CD4-positive, alpha-beta T cell treated with Interleukin-1 beta for 1 hour (primary cell): ENCODE measurements at places on chromosomes 4 and X.
A peak's percentile ranks its signal among the peaks of the same experiment; 100 is the strongest.

- DNase-seq = no peak
These were observed 362.9 kb downstream of the SH3BGRL start for GRCh38 chrX:81564851-81565250.

DNA sequence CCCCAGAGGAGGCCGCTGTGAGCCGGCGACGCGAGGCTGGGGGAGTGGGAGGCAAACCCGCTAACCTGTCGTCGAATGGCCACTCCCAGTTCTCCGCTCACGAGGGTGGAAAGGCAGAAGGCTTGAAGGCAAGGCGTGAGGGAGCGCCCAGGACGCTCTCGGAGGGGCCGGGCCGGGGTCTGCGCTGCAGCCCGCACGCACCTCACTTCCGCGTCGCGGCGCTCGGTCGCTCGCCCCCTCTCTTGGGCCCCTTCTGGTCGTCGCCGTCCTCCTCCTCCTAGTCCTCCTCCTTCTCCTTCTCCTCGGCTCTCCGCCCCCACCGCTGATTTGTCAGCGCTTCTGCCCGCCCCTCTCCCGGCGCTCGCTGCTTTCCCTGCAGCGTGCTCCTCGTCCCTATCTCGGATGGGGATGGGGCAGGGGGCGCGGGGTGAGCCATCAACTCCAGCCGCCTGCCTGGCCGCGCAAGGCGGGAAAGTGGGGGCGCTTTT is at the start of gene SNCA:
SNCA (minus strand) TSS at position 265 of the 488 bp plus-strand sequence. CDS start 1,494 bp downstream, outside the sequence.
- peak; percentile 16 for DNase-seq

- no peak for DNase-seq
These were observed 29.1 kb downstream of the MAGED1 start for GRCh38 chrX:51922561-51922960.

DNA sequence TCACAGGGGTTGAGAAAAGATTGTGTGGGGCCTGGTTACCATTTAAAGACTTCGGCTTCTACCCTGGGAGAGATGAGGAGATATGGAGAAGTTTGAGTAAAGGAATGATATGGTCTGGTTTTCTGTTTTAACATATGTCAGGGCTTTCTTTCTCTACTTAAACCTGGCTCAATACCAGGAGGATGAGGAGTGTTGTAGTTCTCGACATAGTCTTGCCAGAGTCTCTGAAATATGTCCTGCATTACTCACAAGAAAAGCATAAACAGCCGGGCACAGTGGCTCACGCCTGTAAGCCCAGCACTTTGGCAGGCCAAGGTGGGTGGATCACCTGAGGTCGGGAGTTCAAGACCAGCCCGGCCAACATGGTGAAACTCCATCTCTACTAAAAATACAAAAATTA is 16.4 kb upstream of the ACE2 start:
- DNase-seq = no peak

DNA sequence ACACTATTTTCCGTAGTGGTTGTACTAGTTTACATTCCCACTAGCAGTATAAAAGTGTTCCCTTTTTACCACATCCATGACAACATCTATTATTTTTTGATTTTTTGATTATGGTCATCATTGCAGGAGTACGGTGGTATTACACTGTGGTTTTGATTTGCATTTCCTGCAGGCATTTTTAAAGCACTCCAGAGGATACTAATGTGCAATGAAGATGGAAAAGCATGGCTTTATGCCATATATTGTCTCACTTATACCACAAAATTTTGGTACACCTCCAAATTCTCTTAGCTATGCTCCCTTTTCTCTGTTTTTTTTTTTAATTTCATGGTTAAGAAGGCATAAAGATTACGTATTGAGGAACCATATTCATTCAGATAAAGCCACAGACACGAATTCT is 35.1 kb upstream of the NPY2R start:
- DNase-seq = no peak

DNA sequence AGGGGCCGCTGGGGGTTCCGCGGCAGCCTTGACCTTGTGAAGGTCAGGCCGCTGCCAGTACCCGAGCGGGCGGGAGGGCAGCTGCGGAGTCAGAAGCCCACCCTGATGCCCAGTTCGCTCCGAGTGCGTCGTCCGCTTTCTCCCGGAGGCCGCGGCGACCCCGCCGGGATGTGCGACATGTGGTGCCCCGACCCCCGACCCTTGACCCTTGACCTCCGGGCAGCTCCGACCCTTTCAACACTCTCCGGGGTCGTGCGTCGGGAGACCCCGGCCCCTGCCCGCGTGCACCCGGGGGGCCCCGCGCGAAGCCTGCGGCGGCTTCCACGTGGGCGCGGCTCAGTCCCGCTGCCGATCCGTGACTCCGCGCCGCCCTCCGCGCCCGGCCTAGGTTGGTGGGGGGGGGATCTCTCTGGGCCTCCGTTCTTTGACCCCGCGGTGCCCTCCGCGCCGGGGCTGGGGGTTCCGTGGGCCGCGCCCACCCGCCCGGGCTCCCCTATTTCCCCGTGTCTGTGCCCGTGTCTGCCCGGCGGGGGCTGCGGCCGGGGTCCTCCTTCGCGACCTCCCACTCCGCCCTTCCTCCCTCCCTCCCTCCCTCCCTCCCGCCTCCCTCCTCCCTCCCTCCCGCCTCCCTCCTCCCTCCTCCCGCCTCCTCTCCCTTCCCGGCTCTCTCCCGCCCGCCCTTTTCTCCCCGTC is 609 bp upstream of the SLC25A6 start:
- no peak for DNase-seq

DNA sequence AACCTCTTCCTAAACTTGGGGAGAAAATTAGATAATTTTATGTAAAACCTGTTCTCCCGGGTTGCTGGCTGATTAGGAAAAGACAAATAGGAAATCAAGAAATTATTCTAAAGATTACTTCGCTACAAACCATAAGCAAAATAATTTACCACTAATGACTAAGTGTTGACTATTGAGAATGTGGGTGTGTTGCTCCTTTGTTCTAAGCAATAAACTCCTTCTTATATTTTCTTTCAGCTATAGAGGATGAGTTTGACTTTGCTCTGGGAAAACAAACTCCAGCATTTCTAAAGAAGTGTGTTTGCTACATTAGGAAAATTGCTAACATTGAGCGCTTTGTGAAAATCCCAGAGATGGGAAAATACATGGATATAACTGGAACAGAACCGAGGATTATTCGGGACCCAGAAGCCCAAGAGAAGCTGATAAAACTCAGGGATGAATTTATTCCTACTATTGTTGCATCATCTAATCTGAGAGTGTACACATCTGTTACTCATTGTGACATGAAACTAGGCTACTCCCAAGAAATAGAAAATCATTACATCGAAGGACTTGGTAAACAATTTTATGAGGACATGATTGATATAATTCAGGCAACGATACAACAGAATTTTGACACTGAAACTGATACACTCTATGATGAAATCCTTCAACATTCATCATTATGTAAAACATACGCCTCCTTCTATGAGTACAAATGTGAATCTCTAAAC is 194.2 kb downstream of the NWD2 start:
- DNase-seq = no peak

GRCh38 chr4:81906905-81907304 is 435.2 kb upstream of the RASGEF1B start:
- no peak for DNase-seq

DNA sequence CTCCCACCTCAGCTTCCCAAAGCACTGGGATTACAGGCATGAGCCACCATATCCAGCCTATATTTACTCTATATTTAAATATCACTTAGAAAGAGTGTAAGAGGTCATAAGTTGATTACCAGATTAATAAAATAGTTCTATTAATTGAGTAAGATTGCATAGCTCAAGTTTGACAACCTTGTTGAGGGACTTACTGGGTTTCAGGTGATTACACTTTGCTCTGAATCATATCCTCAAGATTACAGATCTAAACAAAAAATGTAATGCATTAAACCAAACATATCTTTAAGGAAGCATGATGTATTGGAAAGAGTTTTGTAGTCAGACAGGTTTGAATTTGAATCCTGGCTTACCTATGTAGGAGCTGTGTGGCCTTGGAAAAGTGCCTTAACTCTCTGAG is 47.9 kb upstream of the IL13RA2 start:
- DNase-seq = no peak

DNA sequence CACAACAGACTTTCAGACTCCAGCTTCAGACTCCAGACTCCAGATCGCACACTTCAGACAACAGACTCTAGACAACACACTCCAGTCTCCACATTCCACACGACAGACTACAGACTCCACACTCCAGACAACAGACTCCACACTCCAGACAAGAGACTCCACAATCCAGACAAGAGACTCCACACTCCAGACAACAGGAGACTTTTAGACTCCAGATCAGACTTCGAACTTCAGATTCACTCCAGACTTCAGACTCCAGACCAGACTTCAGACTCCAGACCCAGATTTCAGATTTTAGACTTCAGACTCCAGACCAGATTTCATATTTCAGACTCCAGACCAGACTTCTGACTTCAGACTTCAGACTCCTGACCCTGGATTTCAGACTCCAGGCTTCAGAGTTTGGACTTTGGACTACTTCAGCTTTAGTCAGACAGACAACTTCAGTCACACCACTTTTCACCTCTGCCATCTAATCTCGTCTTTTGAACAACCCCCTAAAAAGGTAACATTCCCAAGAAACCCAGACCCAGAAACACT is 29.0 kb upstream of the TLR2 start:
- DNase-seq = no peak

GRCh38 chr4:164874789-164875188 is 2.2 kb upstream of the APELA start:
- no peak for DNase-seq

- DNase-seq = no peak
These were observed at the start of gene MXRA5 for GRCh38 chrX:3346501-3347259. TSS of gene MXRA5 (minus strand) at chrX:3346652. CDS start at chrX:3343833, 2,819 bp downstream.

- peak; percentile 13 for DNase-seq
These were observed 273.0 kb downstream of the ARHGAP24 start for GRCh38 chr4:85747882-85748491.

GRCh38 chr4:76011700-76012387 is 4.5 kb upstream of the CXCL9 start:
- DNase-seq = no peak

GRCh38 chr4:165828928-165829327 is 44.1 kb upstream of the TLL1 start:
- DNase-seq = no peak

GRCh38 chrX:133297284-133297683 is 79.1 kb upstream of the TFDP3 start:
- no peak for DNase-seq

GRCh38 chr4:101081695-101082369 is 265.5 kb downstream of the PPP3CA start:
- DNase-seq = no peak

- DNase-seq = no peak
These were observed 586 bp downstream of the BCAP31 start for GRCh38 chrX:153723351-153724251.

GRCh38 chr4:75644095-75644494 is 13.8 kb upstream of the CDKL2 start:
- DNase-seq = no peak

- DNase-seq = no peak
These were observed 104.9 kb upstream of the PRPS2 start for GRCh38 chrX:12686331-12686730.

- DNase-seq = no peak
These were observed 12.9 kb upstream of the ADH4 start for GRCh38 chr4:99156992-99157391.

DNA sequence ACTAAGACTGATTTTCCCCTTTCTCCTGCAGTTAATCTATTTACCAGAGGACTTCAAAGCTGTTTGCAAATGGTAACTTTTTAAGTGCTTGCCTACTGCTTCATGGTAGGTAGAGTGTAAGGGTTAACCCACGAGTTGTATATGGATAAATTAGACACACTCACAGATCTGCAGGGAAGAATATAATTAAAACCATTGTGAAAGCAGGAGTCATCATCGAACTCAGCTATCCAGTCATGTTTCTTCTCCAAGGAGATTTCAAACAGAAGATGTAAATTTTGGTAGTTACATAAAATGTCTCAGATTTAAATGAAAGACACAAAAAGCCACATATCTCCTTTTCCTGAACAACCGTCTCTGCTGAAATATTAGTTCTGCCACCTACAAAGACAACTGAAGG is 549 bp upstream of the XG start:
- no peak for DNase-seq

- no peak for DNase-seq
These were observed 174.8 kb upstream of the KLF3 start for GRCh38 chr4:38489011-38489861.

GRCh38 chr4:2442175-2442993 is 23.6 kb downstream of the CFAP99 start:
- no peak for DNase-seq

- no peak for DNase-seq
These were observed 30.2 kb downstream of the TENM3 start for GRCh38 chr4:182273191-182273935.

DNA sequence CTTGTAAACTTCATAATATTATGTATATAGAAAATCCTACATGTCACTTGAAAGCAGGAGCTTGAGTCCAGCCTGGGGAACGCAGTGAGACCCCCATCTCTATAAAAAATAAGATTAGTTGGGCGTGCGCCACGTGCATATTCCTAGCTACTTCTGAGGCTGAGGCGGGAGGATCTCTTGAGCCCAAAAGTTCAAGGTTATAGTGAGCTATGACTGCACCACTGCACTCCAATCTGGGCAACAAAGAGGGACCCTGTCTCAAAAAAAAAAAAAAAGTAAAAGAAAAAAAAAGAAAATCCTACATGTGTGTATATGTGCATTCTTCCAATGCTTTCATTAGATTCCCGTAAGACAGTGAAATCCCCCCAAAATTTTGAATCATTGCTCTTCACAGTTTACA is 1.7 kb downstream of the SEC31A start:
- DNase-seq = no peak

GRCh38 chrX:134625315-134625718 is 33.0 kb downstream of the PLAC1 start:
- no peak for DNase-seq

GRCh38 chrX:69133921-69134542 is 31.2 kb downstream of the PJA1 start:
- no peak for DNase-seq

DNA sequence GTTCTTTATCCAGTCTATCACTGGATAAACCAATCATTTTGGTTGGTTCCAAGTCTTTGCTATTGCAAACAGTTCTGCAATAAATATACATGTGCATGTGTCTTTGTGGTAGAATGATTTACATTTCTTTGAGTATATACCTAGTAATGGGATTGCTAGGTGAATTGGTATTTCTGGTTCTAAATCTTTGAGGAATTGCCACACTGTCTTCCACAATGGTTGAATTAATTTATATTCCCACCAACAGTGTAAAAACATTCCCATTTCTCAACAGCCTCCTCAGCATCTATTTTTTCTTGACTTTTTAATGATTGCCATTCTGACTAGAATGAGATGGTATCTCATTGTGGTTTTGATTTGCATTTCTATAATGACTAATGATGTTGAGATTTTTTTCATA is 791.7 kb upstream of the AGA start:
- no peak for DNase-seq
